ENCODE measurements at places on chromosomes 1 and 21.

GRCh38 chr1:67317803-67318202 lies 10.1 kb downstream of the IL12RB2 start:
- no peak for DNase-seq

- DNase-seq = no peak
These were observed 257.5 kb downstream of the LRRC40 start for GRCh38 chr1:69947837-69948236.

DNA sequence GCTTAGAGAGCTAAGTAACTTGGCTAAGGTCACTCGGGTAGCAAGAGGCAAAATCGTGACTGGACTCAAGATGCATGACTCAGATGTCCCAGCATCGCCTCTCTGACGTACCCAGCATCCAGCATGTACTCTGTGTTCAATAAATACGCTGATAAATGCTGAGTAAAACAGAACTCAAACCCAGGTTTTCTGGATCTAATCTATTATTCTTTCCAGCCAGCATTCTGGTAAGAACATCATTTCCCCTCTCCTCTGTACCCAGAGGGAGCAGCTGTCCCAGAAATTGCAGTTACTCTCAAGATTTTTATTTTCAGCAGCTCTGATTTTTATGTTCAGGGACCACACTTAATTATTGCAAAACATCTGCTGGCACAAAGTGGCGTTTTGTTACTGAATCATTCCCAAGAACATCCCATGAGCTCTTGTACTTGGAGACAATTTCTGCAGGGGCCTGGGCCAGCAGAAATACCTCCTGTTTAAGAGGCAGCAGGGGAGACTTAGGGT lies 249.0 kb downstream of the PRDM2 start:
- DNase-seq = no peak

- DNase-seq = no peak
These were observed 371.9 kb downstream of the RGS7 start for GRCh38 chr1:240985081-240985480.

DNA sequence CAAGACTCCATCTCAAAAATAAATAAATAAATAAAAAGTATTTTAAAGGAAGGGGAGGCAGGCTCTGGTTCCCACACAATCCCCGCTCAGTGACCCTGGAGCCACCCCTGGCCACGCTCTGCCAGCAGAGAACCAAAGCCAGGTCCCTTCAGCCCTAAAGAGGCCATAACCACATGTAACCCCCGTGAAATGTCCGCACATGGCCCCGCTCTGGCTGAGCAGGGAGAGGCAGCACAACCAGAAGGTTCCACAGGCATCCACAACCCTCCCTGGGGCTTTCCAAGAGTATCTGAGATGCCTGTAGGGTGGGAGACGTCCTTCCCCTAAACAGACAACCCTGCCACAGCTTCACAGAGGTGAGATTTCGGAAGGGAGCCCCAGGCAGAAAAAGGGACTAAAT lies 1.4 kb upstream of the ARF1 start:
- no peak for DNase-seq

DNA sequence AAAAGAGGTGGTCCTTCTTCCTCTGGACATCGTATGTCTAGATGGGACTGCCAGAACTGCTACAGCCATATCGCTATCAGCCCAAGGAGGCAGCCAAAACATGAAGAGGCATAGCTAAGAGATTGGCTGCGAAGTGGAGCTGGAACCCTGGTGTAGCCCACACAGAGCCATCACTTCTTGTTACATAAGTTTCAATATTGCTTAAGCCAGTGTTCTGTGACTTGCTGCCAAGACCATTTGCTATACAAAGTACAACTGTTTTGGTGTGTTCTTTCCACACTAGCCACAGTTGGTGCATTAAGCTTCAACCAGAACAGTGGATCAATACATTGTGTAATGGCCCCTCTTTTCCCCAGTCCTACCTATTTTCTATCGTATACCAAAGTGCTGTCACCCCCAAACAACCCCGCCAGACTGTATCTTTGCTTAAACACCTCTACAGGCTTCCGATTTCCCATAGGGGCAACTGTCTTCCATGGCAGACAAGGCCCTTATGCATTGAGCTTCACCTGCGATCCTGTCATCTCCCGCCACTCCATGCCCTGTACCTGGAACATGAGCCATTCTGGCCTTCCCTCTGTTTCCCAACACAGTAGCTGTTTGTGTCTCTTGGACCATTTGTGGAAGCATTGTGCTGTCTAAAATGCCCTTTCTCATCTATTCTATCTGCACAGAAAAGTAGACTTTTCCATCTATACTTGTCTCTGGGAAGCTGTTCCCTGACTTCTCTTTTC lies 241.8 kb downstream of the TTLL7 start:
- DNase-seq = no peak

GRCh38 chr1:181354865-181355264 lies 128.5 kb upstream of the CACNA1E start:
- no peak for DNase-seq

- DNase-seq = no peak
These were observed 308.2 kb upstream of the NR5A2 start for GRCh38 chr1:199719156-199719842.

DNA sequence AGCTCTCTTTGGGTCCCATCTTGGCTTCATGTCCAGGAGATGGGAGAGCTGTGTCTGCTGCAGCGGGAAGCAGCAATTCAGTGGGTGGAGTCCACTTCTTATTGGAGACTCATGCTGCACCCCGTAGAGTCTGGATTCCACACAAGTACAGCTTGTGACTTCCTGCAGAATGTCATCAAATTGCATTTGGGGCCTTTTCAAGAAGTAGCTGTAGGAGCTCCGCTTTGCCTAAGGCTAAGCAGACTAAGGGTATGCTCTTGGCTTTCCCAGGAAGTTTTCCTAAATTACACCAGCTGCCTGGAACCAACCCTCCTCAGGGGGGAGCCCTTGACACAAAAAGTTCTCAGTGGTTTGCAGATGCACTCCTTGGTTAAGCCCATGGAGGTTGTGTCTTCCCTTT lies 5.7 kb upstream of the MOB3C start:
- no peak for DNase-seq

- no peak for DNase-seq
These were observed 109.6 kb downstream of the VPS13D start for GRCh38 chr1:12339396-12339795.

GRCh38 chr1:59057211-59057694 lies 239.6 kb upstream of the FGGY start:
- no peak for DNase-seq

DNA sequence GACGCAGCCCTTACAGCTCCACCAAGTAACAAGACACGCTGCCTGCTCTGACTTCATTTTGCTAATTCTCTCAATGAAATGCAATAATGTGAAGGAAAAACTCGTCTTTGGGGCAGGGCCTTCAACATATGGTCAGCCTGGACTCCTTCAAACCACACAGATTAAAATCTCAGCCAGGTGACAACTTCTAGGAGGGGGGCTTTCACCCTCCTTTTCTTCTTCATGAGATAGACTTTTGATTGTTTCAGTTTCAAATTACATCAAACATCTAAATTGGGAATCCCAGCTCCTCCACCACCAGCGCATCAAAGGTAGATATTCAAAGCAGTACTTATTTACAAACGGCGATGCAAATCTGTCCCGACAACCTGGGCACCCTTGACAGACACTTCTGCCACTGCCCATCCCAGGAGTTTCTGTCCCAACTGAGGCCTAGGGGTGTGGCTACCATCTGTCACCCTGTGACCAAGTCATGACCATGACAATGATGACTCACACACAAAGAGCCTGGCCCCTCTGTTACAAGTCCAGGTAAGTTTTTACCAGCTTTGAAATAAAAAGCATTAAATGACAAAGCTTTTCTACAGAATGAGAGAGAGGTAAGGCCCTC lies 29.7 kb downstream of the SSBP3 start:
- DNase-seq = no peak

GRCh38 chr1:6995789-6996188 lies 210.5 kb downstream of the CAMTA1 start:
- no peak for DNase-seq

DNA sequence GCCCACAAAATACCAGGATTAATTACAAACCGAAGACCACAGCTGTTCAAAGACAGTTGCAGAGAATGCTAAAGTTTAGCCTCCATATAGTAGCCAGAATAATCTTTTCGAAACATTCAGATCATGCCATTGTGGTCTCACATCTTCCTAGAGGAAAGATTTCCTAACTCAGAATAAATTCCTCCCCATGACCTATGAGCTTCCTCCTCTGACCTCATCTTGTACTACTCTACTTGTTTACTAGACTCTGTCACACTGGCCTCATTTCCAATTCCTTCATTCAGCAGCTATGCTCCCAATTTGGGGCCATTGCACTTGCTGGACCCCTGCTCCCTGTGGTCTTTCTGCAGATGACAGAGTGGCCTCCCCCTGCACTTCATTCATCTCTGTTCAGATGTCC lies 71.8 kb upstream of the LRRC53 start:
- DNase-seq = no peak

GRCh38 chr1:233673947-233674431 lies 60.1 kb downstream of the KCNK1 start:
- no peak for DNase-seq

DNA sequence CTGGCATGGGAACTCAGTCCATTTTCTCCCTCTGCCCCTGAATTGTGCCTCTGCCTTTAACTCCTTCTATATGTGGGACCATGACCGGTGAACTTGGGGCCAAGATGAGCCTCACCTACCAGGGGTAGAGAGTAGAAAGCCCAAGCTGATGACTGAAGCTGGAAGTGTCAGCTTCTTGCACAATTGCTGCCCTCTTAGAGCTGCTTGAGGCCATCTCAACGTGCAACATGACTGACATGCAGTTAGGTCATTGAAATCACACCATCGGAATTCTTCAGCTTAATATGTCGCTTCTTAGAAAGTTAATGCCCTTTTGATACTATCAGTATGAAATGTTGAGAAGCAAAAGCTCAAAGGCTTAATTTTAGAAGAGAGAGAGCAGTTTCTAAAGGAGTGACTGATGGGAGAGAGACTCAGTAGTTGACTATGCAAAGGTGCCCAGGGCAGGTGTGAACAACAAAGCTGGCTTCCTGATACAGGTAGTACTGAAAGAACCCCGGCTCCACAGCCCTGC lies 89.4 kb upstream of the UBE2U start:
- DNase-seq = no peak

DNA sequence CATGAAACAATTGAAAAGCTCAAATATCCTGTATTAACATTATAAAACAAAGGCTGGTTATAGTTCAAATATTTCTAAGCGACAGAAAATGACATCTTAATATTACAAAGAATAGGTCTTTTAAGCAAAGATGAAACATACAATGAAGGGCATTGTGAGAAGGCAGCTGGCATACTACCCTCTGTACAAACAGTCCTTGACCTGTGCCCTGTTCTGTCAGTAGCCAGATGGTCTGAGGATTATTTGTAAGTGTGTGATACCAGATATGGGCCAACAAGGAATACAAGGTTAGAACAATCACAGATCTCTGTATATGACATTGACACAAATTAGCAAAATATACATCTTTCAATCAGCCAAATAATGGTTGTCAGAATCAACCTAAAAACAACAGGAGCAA lies 1350.4 kb downstream of the AMY1C start:
- no peak for DNase-seq

- DNase-seq = no peak
These were observed 40.9 kb downstream of the TNFRSF9 start for GRCh38 chr1:7899741-7900140.

DNA sequence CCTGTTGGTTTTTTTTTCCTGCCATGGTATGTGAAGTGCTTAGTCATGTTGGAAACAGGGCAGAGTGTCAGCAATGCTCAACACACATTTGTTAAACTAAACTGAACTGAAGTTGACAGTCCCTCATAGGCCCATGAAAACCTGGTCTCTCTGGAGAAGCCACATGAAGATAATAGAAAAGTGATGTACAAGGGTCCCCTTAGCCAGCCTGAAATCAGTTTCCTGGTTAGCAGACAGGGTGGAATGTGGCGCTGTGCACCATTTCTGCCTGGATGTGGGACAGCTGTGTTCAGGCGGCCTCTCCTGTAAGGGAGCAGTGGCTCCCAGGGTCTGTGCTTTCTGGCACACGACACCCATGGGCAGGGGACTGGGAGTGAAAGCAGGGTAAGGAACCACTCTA lies 9.9 kb upstream of the CHI3L1 start:
- DNase-seq = no peak

Data from stimulated activated CD8-positive, alpha-beta memory T cell treated with anti-CD3 and anti-CD28 coated beads, Interleukin-4, amount 100 ng/mL, for 1 hour (primary cell).